ENCODE measurements at places on chromosomes 5 and 9.

DNA sequence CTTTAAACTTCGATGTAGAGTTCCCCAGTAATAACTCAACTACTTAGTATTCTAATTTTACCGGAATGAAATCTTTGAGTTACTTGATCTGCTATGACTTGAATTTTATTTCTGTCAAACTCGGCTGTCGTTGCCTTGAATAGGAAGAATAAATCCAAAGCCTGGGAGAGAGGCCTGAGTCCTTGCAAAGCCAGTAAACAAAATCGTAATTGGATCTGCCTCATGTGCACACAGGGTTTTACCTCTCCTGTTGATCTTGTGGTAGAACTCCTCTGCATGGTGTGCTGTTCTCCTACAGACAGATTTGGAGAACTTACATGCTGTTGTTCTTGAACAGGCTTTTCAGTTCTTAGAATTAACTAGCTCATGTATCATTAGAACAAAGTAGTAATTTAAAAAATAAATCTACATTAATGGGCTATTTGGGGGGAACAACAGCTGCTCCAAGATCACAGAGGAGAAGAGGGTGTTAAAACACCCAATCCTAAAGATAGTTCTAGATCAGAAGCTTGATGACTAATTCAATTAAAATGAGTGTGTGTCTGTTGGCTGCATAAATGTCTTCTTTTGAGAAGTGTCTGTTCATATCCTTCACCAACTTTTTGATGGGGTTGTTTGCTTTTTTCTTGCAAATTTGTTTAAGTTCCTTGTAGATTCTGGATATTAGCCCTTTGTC lies 28.9 kb downstream of the HSPB3 start:
- DNase-seq = no peak

DNA sequence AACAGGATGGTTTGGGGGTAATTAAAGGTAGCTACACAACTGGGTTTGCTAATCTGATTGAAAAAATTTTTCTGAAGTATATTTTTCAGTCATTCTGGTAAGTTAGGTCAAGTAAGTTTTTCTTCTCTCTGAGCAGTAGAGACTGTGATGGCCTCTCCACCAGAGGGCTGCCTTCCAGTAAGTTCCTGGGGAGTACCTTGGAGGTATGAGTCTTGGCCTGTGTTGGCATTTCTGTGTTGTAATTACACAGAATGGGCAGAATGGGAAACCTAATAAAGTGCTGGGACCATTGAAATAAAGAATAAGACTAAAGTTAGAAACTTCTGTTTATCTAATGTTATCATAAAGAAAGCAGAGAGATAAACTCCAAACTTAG lies 430.8 kb downstream of the ARHGEF28 start:
- no peak for DNase-seq

- DNase-seq = no peak
Observed at GRCh38 chr5:71925608-71926091, 181.6 kb upstream of the MAP1B start.

GRCh38 chr9:117952581-117952980 lies 248.4 kb downstream of the TLR4 start:
- DNase-seq = no peak

- no peak for DNase-seq
Observed at GRCh38 chr9:129164246-129164930, 13.7 kb downstream of the IER5L start.

DNA sequence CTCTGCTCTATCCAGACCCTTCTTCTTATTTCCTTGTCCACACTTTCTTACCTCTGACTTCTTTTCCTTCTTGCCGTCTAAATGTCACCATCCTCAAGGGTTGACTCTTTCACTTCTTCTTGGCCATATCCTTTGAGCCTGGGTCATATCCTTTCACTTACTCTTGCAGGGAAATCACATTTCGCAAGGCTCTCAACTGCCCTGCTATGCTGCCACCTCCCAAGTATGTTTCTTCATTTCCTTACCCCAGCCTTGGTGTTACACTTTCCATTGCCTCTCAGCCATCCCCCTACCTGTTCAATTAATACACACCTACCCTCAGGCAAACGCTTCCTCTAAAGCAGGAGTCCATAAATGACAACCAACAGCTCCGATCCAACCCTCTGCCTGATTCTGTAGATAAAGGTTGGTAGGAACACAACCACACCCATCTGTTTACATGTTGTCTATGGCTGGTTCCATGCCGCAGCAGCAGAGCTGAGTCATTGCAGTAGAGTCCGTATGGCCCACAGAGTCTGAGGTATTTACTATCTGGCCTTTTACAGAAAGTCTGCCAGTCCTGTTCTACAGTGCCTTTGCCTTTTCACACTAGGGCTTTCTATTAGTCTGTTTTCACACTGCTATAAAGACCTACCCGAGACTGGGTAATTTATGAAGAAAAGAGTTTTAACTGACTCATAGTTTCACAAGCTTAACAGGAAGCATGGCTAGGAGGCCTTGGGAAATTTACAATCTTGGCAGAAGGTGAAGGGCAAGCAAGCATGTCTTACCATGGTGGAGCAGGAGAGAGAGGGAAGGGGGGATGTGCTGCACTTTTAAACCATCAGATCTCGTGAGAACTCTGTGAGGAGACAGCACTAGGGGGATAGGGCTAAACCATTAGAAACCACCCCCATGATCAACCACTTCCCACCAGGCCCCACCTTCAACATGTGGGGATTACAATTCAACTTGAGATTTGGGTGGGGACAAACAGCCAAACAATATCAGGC lies 97.9 kb downstream of the SV2C start:
- DNase-seq = no peak

DNA sequence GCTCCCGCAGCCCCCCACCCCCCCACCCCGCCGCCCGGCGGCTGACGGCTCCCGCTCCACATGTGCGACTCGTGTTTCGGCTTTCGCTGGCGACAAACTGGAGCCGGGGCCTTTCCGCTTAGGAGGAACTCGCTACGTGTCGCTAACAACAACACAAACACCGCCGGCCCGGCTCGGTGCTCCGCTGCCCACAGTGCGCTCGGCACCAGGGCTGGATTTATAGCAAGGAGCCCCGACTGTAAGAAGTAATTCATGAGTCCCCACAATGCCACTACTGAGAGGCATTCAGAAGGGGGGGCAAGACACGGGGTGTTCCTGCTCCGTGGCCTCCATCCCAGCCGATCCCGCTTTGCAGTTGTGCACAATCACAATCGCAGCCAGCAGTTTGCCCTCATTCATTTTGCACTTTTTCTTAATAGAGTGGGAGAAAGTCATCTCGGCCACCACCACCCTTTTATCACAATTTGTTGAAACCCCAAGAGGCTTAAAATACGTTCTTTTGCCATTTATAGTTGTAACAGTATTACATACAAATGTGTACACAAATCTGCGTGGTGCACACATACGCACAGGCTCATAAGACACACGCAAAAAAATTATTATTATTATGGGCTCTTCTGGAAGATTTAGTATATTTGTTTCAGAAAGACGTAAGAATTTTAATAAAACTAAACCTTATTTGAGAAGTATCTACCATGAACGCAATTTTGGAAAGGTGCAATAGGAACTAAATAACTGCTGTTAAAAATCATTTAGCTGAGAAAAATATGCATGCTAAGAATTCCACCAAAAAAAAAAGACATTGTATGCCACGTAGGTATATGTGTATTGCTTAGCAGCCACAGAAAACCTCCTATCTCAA lies 48.1 kb downstream of the EBF1 start:
- no peak for DNase-seq

DNA sequence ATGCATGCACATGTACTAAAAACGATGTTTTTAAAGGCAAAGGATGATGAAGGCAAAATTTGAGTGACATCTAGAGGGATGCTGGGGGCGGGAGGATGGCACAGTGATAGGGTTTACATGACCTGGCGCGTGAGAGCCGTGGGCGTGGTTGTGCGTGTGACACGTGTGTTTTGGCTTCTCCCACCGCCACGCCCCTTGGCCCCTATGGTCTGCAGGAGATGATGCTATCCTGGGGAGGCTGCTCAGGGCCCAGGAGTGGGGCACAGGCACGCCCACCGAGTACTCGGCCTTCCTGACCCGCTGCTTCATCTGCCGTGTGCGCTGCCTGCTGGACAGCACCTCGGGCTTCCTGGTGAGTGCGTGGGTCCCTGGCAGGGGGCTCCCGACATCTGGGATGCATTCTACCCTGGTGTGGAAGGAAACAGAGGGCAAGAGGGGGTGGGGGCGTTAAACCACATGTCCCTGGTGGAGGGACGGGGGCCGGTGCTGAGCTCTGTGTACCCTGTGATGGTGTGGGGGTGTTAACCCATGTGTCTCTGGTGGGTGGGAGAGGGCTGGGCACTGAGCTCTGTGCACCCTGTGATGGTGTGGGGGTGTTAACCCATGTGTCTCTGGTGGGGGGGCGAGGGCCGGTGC lies 19.2 kb upstream of the EXOC3 start:
- peak; percentile 22 for DNase-seq

DNA sequence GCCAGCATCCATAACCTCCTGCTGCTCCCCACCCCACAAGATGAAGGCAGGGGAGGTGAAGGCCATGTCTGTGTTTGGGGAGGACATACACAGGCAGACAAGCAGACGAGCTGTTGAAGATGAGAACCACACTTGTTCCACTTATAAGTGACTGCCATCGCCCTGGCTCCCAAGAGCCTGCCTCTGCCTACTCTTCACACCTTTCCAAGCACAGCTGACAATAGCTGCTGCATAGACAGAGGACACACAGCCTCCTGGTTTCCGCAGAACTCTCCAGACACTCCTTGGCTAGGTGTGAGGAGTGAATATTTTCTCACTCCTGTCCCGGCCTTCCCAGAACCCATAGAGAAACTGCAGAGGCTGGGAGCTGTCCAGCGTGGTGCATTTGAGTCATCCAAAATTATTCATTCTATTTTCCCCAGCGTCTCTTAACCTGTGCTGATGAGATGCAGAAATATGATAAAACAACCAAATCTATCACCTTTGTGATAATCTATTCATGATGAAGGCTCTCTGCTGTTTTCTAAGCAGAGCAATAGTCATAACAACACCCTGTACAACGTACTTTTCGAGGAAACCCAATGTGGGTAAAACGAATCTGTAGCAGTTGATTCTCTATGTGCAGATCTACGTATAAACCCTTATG lies 24.7 kb downstream of the KLF9 start:
- DNase-seq = no peak

- DNase-seq = no peak
Observed at GRCh38 chr5:115709585-115709984, 83.7 kb upstream of the TMED7 start.

GRCh38 chr9:31556667-31557463 lies 827.6 kb upstream of the ACO1 start:
- DNase-seq = no peak

DNA sequence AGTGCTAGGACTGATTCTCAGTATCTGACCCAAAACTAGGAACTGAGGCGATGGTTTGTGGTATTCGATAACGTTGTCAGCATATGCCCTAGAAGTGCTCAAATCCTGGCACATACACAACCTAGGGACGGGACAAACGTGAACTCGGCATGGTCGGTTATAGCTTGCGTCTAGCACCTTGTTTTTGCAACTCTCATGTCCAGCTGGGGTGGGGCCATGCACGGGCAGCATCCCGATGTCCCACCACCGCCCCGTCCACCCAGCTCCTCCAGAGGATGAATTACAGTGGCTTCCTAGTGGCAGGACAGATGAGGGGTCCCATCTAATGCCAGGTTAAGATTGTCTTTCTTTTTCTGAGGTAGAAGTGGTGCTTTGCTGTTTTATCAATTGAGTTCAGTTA lies 31.6 kb downstream of the PROP1 start:
- no peak for DNase-seq

DNA sequence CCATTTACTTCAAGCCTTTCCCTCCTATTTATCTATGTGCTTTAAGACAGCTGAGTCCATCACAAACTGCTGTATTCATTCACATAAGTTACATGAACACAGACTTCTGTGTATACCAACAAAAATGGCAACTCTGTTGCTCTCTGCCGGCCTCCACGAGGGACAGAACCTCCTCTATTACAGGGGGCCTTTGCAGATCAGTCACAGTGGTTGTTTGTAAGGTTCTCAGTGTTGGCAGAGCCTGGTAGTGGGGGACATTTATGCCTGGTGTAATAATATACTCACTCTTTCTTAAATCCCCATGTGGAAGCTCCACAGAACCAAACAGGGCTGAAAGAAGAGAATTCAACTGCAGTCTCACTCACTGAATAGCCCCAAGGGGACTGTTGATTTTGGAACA lies 76.5 kb downstream of the SLC1A1 start:
- DNase-seq = no peak

DNA sequence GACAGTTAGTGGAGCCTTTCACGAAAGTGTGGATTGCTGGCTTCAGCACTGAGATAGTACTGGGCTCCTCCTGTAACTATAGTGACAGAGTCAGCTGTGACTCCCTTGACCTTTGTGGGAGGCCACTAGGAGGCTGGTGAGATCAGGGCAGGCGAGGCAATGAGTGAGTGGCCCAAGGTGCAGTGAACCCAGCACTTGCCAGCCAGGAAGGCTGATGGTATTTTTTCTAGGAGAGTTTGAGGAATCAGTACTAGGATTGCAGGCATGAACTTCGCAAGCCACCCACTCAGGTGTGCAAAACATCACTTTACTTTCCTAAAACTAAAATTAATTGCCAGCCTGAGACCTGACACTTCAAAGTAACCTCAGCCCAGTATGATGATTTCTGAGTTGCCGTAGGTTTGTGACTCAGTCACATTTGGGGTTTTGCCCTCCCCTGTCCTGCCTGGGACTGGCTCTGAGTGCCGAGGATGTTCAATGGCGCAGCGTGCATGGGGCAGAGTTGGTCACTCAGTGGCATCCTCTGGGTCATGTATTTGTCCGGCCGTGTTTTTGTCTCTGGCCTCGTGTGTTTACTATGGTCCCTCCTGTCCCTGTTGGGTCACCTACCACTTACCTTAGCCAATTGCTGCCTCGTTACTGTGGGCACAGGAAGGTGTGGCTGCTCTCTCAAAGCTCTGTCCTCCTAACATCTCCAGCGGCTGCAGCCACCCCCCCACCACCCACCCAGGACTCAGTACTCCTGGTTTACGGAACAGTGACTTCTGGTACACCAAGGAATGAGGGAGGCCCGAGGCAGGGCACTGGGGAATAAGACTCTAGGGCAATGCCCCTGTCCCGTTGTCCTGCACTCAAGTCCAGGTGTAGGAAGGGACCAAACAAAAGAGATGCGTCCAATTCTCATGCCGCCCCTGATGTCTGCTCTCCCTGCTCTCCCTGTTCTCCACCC lies 67.2 kb downstream of the IL31RA start:
- no peak for DNase-seq

- DNase-seq = no peak
Observed at GRCh38 chr9:27518809-27519208, 5.3 kb upstream of the IFNK start.

DNA sequence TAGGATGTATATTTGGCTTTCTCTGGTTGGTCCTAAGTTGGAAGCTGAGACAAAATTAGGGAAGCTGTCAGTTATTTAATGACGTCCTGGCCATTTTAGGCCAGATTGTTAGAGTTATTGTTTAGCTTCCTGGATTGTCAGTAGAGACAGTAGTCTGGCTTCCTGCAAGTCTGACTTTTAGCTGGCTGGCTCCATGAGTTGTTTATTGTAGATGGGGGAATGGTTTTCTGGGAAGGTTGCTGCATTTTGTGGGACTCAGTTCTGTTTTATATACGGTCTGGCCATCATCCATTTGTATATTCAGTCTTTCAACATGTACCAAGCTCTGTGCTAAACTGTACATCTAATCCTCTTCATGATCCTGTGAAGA lies 68.3 kb downstream of the SGCD start:
- DNase-seq = no peak

GRCh38 chr5:76471406-76471805 lies 68.3 kb downstream of the IQGAP2 start:
- no peak for DNase-seq

Measured in activated CD4-positive, CD25-positive, alpha-beta regulatory T cell treated with anti-CD3 and anti-CD28 coated beads, Interleukin-2, amount 50 U/mL, for 72 hours (primary cell).